ENCODE measurements at places on chromosomes 5 and 9.

- no peak for DNase-seq
Measured at GRCh38 chr5:16924206-16924605, 11.9 kb downstream of the MYO10 start.

DNA sequence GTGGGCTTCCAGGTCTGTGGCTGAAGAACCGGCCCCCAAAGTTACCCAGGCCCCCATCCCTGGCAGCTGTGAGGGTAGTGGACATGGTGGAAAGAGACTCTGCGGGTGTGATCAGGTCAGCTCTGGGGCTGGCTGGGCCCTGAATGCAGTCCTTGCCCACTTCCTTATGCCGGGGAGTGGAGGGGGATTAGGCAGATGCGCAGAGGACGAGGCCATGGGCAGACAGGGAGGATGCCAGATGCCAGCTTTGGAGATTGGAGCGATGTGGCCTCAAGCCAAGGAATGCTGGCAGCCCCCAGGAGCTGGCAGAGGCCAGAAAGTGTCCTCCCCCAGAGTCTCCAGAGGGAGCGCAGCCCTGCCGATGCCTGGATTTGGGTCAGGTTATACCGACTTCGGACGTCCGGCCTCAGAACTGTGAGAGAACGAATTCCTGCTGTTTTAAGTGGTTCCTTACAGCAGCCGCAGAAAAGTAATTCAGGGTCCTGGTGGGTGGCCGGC lies 69.8 kb downstream of the ADAMTS2 start:
- DNase-seq = no peak

- no peak for DNase-seq
Measured at GRCh38 chr5:151476016-151476415, 28.6 kb downstream of the SLC36A1 start.

DNA sequence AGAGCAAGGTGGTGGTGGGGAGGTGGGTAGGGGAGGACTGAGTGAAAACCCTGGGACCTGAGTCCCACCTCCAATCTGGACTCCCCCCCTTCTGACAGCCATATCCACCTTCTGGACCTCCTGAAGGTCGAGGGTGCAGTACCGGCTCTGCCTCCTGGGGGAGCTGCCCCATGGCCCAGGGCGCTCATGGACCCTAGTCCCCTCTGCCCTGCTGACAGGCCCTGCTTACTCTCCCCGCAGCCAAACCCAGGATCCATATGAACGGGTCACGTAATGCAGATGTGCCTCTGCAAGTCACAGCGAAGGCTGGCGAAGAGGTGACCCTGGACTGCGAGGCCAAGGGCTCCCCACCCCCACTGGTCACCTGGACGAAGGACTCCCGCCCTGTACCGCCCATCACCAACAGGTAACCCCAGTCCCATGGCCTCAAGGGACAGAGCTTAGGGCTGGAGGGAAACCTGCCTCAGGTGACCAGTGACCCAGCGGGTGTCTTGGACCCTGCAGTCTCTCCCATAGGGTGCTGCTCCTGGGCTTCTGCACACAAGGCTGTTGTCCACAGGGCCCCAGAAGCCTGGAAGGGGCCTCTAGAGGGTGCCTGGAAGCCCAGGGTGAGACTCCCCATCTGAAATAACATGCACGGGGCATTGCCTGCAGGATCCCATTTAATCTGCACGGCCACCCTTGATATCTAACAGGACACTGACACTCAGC lies 61.7 kb downstream of the HMCN2 start:
- no peak for DNase-seq

DNA sequence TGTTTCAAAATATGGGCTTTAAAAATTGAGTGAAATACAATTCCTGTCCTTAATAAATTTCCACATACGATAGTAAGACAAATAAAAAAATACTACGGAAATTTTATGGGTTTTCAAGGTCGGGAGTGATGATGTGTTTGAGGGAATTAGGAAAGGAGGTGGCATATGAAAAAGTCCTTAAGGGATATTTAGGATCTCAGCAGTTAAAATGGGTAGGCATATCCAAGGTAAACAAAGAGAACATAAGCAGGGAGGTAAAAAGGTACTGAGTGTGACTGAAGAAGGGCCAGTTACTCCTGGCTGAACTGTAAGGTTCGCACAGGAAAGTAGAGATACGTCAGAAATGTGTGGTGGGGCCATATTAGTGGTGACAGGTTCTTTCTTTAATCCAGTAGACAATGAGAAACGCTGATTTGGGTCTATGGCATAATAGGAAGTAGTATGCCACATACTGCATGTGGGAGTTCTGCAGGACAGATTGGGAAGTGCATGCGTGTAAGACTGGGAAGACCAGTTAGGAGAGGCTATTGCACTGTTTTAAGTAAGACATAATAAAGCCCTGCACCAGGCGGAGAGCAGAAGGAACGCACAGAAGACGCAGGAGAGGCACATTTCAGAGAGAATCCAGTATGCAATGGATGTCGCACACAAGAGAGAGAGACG lies 937 bp upstream of the HMGCR start:
- DNase-seq = no peak

GRCh38 chr5:123438902-123439301 lies 15.7 kb upstream of the CEP120 start:
- no peak for DNase-seq

GRCh38 chr5:35308421-35308820 lies 78.1 kb upstream of the PRLR start:
- no peak for DNase-seq

DNA sequence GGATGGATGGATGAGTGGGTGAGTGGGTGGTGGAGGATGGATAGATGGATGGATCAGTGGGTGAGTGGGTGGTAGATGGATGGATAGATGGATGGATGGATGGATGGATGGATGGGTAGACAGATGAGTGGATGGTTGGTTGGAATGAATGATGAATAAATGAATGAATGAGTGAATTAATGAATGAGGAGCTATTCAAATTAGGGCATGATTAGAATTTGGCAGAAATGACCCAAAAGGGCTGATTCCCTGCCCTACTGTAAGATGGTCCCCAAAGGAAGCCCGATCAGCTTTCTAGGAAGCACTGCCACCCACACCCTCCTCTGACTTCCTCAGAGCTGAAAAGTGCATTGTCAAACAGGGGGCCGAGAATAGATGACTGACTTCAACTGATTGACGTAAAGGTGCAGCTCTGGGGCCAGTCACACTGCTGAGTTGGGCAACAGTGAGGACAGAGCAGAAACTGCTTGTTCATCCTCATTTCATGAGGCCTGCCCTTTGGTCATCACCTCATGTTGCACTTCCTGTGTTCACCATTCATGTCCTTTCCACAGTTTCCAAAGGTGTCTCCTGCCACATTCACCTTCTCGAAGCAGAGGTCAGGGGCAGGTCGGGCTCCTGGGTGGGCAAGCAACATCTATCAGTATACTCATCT lies 34.3 kb downstream of the NIPAL4 start:
- DNase-seq = no peak

DNA sequence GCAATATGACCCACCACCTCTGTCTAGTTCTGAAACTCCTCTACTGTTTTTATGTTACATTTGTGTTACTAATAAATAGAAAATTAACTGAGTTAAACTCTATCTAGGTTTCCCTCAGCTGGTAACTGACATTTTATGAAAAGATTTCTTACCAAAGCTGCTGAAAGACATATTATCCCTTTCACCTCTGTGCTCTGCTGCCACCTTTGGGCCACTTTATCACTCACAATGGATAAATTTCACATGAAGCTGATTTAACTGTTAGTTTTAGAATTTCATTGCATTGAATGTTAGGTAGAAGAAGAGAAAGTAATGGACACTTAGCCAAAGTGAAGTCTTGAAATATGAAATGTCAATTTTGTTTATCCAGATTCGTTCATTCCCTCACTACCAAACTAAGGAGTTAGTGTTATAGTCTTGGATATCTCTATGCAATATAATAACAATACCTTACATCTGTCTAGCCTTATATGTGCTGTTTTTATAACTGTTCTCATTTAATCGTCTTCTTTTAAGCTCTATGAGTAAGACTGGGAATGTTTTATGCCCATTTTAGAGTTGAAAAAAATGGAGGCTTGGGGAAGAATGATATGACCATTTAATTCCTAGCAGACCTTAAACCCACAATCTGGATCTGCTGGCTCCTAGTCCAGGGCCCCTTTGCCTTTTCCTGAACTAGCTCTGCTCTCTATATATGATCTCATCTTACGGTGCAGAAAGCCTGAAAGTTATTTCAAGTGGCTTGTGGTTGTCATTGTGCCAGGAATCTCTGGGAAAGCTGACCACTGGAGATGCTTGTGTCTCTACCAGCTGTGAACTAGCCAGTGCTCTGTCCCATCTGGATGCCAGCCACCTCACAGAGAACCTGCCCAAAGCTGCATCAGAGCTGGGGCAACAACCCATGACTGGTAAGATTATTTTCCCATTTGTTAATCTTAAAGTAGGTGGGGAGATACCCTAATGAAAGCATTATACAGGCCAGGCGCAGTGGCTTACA lies 97.1 kb downstream of the GOLPH3 start:
- no peak for DNase-seq

- no peak for DNase-seq
Measured at GRCh38 chr9:124495126-124496074, 11.8 kb downstream of the NR5A1 start.

GRCh38 chr9:109176386-109176785 lies 9.3 kb upstream of the FRRS1L start:
- DNase-seq = no peak

GRCh38 chr5:2917093-2917492 lies 165.6 kb upstream of the IRX2 start:
- no peak for DNase-seq

- DNase-seq = no peak
Measured at GRCh38 chr5:68766952-68767464, 326.8 kb upstream of the SLC30A5 start.

- DNase-seq = no peak
Measured at GRCh38 chr5:40210694-40211093, 469.0 kb upstream of the PTGER4 start.

GRCh38 chr5:71587766-71588532 lies 809 bp downstream of the MCCC2 start:
- no peak for DNase-seq

DNA sequence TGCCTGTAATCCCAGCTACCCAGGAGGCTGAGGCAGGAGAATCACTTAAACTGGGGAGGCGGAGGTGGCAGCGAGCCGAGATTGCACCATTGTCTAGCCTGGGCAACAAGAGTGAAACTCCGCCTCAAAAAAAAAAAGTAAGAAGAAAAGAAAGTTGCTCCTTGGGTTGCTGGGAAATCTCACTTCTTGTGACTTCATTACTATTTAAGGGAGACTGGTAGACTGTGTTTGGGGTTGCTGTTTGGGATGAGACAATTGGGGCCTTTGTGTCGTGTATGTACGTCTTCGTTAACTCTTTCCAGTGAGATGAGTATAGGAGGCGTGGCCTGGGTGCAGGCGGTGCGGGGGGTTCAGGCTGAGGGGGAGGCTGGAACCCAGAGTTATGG lies 11.6 kb downstream of the NDST1 start:
- DNase-seq = no peak

DNA sequence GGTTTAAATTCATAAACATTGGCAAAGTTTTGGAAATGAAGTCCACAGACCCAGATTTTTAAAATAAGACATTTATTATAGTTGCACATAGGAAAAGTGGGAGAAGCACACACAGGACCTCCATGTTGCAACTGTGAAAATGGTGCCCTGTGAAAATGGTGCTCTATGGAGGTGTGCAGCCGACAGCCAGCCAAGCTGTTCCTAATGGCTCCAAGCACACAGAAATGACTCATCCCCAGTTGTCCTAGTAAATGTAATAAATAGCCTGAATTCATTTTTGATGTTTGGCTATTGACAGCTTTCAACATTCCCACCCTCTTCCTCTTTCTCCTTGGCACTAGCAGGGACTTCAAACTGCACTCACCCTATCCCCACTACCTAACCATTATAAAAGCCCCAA lies 590.9 kb downstream of the CAAP1 start:
- DNase-seq = no peak

DNA sequence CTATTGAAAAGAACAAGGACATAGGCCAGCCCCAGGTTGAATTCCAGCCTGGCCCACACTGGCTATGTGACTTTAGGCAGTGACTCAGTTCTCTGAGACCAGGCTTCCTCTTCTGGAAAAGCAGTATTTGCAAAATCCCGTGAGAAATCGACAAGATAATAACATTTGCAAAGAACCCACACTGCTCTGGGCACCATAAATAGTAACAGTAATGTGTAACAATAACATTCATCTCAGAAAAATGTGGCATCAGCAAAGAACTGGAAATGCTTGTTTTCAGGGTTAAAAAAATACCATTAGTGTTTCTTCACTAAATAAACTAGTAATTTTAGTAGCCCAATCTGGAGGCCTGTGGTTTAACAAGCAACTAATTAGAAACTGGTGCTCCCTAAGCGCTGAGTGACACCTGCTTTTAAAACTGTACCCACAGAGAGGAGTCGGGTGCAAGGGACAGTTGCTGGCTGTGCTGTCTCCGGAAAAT lies 148.4 kb downstream of the TTLL11 start:
- no peak for DNase-seq

DNA sequence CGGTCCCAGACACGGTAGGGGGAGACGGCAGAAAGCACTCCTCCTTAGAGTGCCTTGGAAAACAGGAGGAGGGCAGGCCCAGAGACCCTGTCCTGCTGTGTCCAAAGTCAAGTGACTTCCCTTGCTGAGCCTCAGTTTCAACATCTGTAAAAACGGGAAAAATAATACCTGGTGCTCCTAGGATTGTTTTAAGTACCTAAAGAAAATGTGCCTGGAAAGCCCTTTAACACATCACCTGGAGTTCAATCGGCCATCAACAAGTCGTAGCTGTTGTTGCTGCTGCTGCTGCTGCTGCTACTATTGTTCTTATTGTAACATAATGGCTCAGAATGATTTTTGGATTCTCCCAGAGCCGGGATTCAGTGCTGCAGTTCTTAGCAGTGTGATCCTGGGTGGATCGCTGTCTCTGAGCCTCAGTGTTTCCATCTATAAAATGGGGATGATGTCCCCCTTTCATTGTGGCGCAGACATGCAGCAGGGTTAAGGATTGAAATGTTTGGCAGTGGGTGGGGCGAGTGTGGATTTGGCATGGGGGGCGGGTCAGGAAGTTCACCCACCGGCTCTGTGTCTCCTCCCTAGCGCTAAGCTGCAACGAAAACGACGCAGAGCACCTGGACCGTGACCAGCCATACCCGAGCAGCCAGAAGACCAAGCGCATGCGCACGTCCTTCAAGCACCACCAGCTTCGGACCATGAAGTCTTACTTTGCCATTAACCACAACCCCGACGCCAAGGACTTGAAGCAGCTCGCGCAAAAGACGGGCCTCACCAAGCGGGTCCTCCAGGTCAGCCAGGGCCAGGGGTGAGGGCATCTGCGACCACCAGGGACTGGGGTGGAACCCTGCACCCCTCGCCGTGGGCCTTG lies 9.2 kb downstream of the LHX2 start:
- DNase-seq = no peak

DNA sequence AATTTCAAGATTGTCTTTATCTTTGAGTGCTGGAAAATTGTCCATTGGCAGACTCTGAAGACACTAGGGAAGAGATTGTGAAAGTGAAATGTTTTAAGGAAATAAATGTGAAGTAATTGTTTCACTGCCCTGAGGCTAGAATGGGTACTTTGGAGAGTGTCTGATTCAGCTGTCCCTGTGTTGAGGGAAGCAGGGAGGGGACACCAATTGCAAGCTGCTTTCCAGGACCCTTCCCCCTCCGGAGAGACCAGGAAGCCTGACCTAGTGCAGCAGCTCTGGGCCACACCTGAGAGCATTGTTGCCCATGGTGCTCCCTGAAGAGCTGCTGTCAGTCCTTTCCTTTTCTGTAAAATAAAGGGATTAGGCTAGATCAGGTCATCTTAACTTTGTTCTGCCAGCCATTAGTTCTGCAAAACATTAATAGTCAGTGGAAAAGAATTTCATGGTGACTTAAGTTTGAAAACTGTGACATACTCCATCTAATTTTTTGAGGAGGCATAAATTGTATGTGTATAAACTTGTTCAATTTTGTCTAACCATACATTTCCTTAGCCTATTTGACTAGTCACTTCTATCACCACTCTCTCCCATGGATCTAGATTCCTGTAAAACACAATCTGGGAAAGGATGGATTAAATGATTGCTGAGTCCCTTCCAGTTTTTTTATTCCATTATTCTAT lies 18.8 kb downstream of the MAP1B start:
- no peak for DNase-seq

Data from stimulated activated CD8-positive, alpha-beta memory T cell treated with anti-CD3 and anti-CD28 coated beads, Interleukin-4, amount 100 ng/mL, for 1 hour (primary cell).